ENCODE measurements at places on chromosomes 13 and 19. TPM values are rescaled to one million over a fixed set of nuclear protein-coding genes. Genes with fewer than 3 reads are reported as not detected.

The ZNF730 gene
- total RNA-seq, result 2.1 TPM

The SLITRK1 gene
- not detected for total RNA-seq

The ADPRHL1 gene
- total RNA-seq, result 0.25 TPM

The PLK5 gene
- not detected for total RNA-seq

The CKM gene
- not detected for total RNA-seq

The DENND1C gene
- 49.5 TPM for total RNA-seq

The ZNF844 gene
- 4.4 TPM for total RNA-seq

The FFAR1 gene
- total RNA-seq, result 0.23 TPM

The ZNF439 gene
- total RNA-seq, result 10.4 TPM

The ZSCAN18 gene
- total RNA-seq, result 29.2 TPM

The SIGLEC7 gene
- total RNA-seq, result not detected

The MIDN gene
- 46.5 TPM for total RNA-seq

The EBI3 gene
- 16.8 TPM for total RNA-seq

The RGL3 gene
- not detected for total RNA-seq
